ENCODE measurements at places on chromosomes 16 and 17.

DNA sequence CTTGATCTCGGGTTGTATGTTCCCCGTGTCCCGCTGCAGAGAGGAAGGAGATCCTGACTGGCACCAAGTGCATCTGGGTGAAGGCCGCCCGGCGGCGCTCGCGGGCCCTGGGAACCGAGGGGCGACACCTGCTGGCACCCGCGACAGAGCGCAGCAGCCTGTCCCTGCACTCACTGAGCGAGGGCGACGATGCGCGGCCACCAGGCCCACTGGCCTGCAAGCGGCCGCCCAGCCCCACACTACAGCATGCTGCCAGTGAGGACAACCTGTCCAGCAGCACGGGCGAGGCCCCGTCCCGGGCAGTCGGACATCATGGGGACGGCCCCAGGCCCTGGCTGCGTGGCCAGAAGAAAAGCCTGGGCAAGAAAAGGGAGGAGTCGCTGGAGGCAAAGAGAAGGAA, 7.5 kb downstream of the BTBD17 start:
- no peak for DNase-seq

GRCh38 chr16:63960321-63960720, 1161.5 kb downstream of the CDH11 start:
- DNase-seq, result no peak

GRCh38 chr17:50100480-50100883, 5.3 kb downstream of the PDK2 start:
- no peak for DNase-seq

DNA sequence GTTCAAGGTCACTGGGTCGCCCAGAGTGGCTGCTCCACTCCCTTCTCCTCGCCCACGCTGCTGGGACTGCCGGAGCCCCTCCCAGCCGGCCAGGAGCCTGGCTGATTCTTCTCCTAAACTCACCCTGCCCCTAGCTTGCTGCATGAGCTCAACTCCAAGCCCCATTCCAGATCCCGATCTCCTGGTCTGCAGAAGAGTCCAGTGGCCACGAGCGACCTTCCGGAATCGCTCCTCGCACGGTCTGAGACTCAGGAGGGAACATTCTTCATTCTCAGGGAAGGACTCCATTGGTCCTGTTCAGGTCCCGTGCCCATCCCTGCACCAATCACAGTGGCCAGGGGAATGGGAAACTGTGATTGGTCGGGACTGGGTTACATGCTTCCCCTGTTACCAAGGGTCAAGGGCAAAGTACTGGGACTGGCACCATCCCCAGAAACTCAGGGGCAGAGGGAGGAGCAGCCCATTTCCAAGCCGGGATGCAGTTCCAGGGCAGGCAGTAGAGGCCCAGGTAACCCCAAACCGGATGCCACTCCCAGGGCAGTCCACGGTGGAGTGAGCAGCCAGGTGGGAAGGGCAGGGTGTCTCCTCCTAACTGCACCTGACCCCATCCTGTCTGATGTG, 24.5 kb upstream of the CIBAR2 start:
- no peak for DNase-seq

DNA sequence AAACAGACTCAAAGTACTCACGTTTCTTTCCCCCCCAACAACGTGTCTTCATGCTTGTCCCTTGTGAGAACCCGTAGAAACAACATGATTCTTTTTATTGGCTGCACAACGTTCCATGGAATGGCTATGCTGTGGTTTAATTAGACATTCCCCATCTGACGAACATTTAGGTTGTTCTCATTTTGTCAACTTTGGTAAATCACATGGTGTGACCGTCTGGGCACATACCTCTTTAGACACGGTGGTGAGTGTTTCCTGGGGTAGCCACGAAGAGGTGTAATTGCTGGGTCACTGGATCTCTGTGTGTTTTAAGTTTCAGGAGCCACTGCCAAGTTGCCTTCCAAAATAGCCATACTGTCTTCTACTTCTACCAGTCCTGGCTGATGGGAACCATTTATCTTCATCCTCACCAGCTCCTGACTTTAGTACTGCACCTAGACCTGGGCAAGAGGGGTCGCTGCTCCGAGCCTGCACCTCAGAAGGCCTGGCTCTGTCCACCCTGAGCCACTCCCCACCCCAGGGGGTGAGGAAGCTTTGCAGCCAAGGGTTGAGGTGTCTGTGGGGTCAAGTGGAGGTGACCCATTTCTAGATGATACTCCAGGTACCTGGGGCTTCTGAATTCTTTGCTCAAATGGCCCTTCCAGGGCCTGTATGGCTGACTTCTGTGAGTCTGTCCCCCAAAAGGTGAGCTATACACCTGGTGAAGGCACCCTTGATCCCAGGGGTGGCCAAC, 84.7 kb downstream of the IRX5 start:
- no peak for DNase-seq

GRCh38 chr16:1903845-1904840, 14.1 kb downstream of the HS3ST6 start:
- no peak for DNase-seq

DNA sequence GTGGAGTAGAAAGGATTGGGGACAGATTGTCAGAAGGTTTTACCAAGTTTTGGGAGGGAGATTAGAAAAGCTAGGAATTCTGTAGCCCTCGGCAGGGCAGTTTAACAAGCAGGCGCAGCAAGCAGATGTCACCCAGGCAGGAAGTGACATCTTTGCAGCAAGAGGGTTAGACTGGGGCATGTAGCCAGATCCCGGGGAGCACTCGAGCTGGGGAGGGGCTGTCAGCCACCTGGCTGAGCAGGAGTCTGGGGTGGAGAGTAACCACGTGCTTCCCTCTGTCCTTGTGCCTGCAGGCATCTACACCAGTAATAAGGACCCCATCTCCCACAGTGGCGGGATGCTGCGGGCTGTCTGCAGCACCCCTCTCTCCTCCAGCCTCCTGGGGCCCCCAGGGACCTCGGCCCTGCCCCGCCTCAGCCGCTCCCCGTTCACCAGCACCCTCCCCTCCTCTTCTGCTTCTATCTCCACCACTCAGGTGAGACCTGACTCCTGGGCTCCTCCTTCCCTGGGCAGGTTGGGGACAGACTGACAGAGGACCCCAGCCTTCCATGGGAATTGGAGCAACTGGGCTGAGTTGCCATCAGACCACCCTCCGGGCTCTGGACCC, 12.2 kb downstream of the MLLT6 start:
- DNase-seq, result no peak

DNA sequence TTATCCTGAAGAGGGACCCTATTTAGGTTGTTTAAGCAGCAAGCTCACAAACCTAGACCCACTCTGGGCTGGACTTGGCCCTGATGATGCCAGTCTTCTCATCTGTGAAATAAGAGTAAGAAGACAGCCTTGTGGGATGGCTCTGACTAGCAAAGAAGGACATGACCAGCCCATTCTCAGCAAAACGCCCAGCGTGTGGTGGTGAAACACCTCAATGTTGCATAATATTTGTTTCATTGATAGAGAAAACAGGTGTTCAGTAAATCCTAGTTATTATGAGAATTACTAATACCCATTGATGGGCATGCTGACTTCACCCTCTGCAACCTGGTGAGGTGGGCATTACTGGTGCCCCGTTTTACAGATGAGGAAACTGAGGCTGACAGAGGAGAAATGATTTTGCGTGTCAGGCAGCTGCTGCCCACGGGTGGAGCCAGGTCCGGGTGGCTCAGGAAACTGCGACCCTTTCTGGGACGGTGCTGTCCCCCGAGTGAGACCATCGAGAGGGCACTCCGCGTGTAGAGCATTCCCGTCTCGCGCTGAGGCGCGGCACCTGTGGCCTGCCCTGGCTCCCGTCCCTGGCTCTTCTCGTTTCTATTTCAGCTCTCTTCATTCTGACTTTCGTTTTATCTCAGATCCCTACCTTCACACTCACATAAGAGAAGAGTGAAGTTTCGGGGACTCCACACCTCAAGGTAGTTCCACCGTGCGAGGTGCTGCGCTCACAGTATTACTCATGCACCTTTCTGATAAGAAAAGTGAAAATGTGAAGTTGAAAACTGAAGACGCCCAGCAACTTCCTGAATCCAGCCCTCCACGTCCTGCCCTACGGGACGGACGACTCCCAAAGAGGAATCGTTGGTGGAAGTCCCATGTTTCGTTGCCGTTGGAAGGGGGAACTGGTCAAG, 48.5 kb downstream of the IRF8 start:
- DNase-seq, result no peak

- DNase-seq, result no peak
Observed at GRCh38 chr16:74503412-74503811, 82.1 kb upstream of the CLEC18B start.

DNA sequence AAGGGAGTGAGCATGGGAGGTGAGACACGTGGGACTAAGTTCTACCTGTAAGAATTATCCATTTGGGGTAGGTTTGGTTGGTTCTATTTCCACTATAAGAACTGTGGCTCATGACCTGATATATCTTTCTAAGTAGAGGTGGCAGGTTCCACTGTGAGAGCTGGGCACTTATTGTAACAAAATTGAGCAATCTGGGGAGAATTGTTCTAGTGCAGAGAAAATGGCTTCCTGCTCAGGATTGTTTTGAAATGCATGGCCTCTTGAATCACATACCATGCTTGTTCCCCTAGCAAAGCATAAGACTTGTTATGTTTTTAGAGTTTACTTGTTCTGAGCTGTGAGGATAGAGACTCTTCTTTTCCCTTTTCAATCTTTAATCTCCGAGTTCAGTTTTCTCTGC, 125.9 kb downstream of the MAP2K6 start:
- no peak for DNase-seq

- no peak for DNase-seq
Observed at GRCh38 chr16:19186408-19186807, 18.4 kb downstream of the SYT17 start.

DNA sequence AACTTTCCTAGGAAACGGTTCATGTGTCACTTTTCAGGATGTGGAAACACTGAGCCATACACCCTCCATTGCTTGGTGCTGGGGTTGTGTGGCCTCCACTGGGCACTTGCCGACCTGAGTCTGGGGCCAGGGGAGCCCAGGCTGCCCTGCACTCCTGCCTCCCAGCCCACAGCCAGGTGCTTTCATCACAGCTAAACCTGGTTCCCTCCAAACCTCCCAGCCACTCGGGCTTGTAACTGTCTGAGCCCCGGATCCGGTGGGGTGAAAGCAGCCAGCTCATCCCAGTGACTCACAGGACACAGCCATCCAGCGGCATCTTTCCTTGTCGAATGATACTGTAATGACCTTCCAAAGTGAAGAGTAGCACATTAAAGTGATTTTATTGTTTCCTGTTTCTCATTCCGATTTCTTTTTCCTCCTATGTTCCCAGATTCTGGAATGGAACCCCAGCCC, 19.8 kb downstream of the CARHSP1 start:
- DNase-seq, result no peak

DNA sequence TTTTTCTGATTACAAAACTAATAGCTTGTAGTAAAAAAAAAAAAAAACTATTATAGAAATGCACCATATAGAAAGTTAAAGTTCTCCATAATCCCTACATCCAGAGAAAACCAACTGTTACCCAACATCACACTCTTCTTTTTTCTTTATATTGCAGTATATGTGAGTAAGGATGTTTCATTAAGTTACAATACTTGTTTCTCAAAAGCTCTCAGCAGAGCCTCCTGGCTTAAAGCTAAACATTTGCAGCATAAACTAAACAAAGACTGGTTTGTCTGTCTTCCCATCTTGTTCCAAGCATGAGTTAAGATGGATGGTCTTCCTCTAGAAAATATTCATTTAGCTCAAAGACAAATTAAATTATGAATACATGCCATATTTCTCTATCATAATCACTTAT, 25.2 kb downstream of the GRB2 start:
- DNase-seq, result no peak

DNA sequence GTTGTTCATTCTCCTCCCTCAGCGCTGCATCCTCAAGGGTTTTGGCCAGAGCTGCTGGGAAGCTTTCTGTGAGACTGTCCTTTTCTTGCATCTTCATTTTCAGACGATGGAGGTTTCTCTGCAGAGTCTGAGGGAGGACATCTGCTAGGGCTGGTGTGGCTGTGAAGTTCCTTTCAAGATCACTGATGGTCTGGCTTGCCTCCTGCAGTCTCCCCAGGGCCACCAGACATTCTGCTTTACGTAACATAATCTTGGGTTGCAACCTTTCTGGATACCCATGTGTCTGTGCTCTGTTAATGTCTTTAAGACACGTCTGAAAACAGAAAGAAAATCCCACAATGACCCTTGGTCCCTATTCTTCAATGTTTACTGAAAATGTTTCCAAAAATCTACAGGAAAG, 29.0 kb downstream of the SMYD4 start:
- no peak for DNase-seq

- DNase-seq, result no peak
Observed at GRCh38 chr17:45425984-45426413, 6.7 kb downstream of the ARHGAP27 start.

GRCh38 chr17:72372185-72372584, 251.4 kb downstream of the SOX9 start:
- DNase-seq, result no peak

- DNase-seq, result no peak
Observed at GRCh38 chr16:2385190-2385836, 43.9 kb upstream of the CCNF start.

GRCh38 chr17:69497161-69497560, 82.7 kb downstream of the MAP2K6 start:
- no peak for DNase-seq

- no peak for DNase-seq
Observed at GRCh38 chr17:41018541-41018940, 8.5 kb downstream of the KRTAP1-5 start.

DNA sequence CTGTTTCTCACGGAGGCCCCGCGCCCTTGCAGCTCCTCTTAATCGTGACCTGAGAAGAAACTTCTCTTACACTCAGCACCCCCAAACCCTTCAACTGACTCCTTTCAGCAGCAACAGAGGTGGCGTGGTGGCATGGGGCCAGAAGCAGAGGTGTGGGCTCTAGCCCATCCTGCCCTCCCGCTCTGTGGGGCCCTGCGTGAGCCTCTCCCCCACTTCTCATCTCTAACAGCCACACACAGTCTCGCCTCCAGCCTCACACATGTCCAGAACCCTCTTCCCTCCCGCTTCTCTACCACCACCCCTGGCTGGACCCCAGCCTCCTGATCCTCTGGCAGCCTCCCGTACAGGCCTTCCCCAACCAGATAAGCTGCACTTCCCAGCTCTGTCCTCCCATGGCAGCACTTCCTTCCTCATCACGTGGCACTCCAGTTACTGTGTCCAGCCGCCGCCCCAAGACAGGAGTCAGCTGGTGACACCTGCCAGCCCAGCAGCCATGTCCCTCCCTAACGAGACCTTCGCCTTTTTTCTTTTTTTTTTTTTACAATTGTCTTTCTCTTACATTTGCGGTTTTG, 30.5 kb downstream of the NSMCE1 start:
- DNase-seq, result no peak

DNA sequence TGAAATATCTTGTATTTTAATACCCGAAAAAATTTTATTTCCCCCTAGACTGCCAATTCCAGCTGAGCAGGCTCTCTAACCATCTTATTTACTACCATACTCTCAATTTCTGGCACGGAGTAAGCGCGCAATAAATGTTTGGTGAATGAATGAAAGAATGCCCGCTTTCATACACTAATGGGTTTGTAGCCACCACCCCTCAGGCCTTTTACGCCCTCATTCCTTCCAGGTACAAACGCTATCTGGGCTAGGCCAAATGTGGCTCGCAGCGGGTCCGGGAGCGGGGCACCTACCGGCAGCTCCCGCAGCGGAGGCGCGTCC, 536 bp upstream of the PLD2 start:
- DNase-seq, result no peak

- no peak for DNase-seq
Observed at GRCh38 chr16:8581831-8582580, 8.3 kb downstream of the TMEM114 start.

Measured in right lung (tissue), 10 donors.